ENCODE measurements at places on chromosomes 12 and 14.

DNA sequence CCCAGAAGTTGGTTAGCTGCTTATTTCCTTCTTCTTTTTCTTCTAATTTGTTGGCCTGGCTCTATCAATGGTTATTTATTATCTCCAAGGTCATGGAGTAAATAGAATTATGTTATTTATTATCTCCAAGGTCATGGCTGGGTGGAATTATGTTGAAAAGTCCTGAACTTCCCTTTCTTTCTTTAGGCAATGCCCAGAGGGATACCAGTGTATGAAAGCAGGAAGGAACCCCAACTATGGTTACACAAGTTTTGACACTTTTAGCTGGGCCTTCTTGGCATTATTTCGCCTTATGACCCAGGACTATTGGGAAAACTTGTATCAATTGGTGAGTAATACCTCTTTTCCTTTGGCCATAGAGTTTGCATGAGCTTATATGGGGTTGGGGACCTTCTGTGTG, 111.6 kb downstream of the SCN8A start:
- DNase-seq, result no peak

- DNase-seq, result no peak
Measured at GRCh38 chr12:90712671-90713070, 242.3 kb downstream of the CCER1 start.

- no peak for DNase-seq
Measured at GRCh38 chr12:56373515-56373914, 10.9 kb upstream of the APOF start.

DNA sequence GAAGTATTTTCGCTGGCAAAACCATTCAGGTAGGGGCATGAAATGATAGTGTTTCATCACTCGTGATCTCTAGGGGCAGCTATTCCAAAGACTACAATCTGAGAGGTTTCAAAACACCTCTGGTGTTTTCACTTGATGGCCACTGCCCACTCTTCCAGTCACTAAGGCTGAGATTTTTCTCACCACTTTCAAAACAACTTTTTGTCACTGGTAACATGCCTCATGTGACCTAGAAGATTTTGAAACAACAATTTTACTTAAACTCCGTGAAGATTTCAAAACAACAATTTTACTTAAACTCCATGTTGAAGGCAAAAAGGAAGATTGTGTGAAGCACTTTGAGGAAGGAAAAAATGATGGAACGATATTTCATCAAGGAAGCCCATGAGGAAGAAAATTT, 1.2 kb upstream of the IRAK3 start:
- DNase-seq, result no peak

DNA sequence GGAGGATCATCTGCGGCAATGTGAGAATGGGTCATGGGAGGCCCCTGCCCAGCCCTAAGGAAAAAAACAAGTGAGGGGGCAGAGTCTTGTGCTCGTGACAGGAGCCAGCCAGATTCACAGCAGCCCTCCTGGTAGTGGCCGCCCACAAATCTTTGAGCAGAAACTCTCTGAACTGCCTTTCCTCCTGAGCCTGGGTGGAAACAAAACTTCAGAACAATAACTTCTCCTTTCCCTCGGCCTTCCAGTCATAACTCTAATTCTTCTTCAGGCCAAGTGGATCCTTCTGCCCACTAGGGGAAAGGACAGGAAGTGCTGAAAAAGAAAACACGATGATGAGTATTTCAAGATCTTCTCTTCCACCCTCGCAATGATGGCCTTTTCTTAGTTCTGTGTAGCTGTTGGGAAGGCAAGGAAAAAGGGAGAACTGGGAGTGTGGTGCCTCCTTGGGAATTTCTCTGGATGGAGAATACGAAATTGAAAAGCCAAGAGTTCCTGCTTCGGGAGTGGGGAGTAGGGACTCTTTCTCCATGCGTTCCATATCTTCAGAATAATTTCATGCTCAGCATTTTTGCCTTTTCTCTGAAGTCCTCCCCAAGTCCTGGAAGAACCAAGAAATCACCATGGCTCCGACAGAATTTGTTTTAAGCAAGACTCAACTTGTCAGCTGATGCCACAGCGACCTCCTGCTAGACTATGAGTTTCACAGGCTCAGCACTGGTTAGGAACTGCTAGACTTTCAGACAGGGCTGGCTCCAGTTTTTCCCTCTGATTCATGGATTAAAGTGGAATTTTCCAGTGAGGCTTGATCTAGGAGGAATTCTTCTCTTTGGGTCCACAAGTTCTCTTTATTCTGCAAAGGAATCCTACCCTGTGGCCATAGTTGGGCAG, 188.9 kb downstream of the CAND1 start:
- DNase-seq, result no peak

DNA sequence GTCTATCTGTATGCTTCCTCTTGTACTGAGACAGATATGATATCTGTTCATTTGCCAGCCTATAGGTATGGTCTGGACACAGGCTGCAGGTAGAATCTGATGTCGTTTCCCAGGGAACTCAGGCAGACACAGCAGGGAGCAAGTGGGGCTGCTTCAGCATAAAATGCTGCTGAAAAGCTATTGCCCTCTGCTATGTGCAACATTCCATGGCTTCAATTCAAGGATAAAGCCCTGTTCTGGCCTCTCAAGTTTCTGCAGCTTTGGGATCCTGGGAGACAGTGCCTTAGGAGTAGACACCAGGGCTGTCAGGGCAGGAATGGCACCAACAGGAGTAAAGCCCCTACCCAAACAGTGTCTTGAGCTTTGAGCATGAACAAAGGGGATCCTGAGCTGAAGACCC, 173.5 kb downstream of the SLC41A2 start:
- DNase-seq, result no peak

GRCh38 chr14:51539571-51540037, 112.1 kb upstream of the FRMD6 start:
- no peak for DNase-seq
